ENCODE measurements at places on chromosomes 13 and 19. TPM values are rescaled to one million over a fixed set of nuclear protein-coding genes. Genes with fewer than 3 reads are reported as not detected.

ZNF492 gene
- 2.0 TPM for total RNA-seq

TSC22D1 gene
- total RNA-seq = 5.9 TPM

RNF6 gene
- 53.3 TPM for total RNA-seq

TEX101 gene
- not detected for total RNA-seq

SUCLA2 gene
- total RNA-seq = 50.7 TPM

ZNF45 gene
- 10.0 TPM for total RNA-seq

CFD gene
- total RNA-seq = 1.7 TPM

RPS5 gene
- total RNA-seq = 1,598 TPM

NCR1 gene
- total RNA-seq = 0.38 TPM

LILRB2 gene
- not detected for total RNA-seq

PDX1 gene
- not detected for total RNA-seq

HSD17B14 gene
- 0.27 TPM for total RNA-seq

RPL36 gene
- 1,458 TPM for total RNA-seq

GTPBP3 gene
- total RNA-seq = 55.8 TPM

Data from activated CD8-positive, alpha-beta memory T cell treated with anti-CD3 and anti-CD28 coated beads for 36 hours (primary cell).